Epithelial cell of esophagus (primary cell): ENCODE measurements at places on chromosomes 5 and 9.

GRCh38 chr9:96204853-96205252 lies 97.1 kb downstream of the HSD17B3 start:
- no peak for DNase-seq

DNA sequence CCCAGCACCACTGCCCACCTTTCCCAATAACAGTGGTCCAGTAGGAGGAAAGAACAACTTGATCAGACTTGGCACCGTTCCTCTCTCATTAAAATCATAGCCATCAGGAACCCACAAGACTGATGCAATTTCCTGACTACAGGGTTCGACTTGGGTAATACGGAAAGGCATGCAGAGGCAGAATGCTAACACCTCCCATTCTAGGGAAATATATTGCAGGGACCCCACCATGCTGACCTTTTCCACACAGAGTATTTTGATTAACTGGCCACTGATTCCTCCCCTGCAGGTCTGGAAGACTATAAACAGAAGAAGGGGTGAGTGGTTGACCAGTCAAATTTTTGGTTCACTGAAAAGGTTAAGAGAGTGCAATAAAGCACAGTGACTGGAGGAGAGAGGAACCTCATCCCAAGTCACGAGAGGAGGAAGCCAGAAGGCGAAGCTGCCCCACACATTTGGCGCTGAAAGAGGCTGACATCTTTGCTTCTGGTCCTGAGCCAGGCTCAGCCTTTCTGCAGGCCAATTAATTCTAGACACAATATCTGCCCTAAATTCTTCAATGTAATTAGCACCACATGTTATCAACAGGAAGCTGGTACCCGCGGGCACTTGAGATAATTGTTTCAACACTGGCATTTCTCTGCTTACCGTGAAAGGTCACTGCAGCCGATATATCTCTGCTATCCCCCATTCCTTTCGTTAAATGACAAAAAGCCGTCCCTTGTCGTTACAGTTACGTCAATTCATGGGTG lies 64.7 kb upstream of the SPOCK1 start:
- DNase-seq = peak; percentile 66

- DNase-seq = no peak
These were observed 312.0 kb downstream of the TLE1 start for GRCh38 chr9:81377320-81377719.

DNA sequence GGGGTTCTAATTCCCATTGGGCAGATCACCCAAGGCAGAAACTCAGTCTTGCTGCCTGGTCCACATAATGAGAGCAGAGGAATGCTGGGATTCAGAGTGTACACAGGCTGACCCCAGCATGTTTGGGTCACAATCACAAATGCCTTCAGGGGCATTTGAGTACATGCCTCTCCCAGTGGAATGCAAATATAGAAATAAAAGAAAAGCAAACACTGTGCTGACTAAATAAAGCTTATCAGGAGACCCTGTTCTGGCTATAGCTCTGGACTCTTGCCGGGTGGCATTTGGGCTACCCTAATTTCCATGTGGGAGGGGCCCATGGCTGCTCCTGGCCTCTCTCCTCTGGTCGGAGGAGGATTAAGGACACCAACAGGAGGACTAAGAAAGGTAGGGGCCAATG lies 121.4 kb downstream of the DOCK8 start:
- no peak for DNase-seq

- DNase-seq = no peak
These were observed 8.4 kb downstream of the SARDH start for GRCh38 chr9:133729617-133730281.

DNA sequence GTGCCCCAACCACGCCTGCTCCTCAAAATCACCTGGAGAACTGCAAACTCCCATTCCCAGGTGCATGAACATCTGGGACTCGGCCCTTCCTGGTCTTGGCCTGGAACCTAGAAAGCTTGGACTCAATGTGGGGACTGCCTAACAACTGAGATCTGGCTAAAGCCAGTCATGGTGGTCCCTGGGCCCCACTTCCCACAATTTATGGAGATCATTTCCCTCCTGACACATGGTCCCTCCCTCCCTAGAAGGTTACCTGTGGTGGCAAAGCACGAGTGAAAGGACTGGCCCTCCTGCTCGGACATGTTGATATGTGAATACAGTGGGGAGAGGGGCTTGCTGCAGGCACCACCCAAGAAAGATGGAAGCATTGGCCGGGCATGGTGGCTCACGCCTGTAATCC lies 18.8 kb downstream of the BICD2 start:
- DNase-seq = no peak

DNA sequence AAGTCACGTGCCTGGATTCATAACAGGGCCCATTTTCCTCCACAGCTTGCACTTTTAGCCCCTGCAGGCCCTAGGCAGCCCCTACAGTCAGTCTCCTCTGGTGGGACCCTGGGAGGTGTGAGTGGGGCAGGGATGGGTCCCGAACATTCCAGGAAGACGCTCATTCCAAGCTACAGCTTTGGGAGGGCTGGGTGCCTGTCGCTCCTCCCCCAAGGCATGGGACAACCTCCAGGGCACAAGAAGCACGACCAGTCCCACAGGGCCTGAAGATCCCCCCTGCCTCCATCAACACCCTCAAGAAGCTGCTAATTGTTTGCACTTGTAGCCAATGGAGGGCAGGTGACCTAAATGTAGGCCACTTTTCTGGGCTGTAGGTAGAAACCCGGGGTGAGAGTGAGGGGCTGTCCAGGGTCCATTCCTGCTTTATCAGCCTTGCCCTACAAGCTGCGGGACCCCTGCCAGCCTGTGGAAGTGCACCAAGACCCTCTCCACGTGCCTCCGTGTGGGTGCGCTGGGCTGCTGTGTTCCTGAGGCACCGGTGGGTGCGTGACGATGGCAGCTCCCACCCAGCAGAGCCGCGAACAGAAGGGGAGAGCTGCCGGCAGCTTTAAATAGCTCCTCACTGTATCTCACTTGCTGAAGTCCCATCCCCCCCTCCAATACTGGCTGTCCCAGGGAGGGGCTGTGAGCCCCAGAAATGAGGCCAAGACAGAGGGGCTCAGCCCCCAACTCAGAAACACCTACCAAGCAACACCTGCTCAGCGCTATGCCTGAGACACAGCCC lies 91.9 kb upstream of the ARAP3 start:
- no peak for DNase-seq

DNA sequence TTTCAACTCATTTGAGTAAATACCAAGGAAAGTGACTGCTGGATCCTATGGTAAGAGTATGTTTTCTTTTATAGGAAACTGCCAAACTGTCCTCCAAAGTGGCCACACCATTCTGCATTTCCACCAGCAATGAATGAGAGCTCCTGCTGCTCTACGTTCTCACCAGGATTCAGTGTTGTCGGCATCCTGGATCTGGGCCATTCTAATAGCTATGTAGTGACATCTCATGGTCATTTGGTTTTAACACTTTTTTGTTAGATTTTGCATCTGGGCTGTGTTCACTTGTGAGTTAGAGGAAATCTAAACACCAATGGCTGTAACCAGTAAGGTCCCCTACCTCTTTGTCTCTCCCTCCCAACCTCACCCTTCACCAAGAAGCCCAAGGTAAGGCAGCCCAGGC lies 115.9 kb downstream of the ATPSCKMT start:
- no peak for DNase-seq

GRCh38 chr9:34374905-34375552 lies 1.7 kb downstream of the MYORG start:
- peak; percentile 33 for DNase-seq

GRCh38 chr5:137245438-137245837 lies 253.7 kb downstream of the SPOCK1 start:
- DNase-seq = no peak

DNA sequence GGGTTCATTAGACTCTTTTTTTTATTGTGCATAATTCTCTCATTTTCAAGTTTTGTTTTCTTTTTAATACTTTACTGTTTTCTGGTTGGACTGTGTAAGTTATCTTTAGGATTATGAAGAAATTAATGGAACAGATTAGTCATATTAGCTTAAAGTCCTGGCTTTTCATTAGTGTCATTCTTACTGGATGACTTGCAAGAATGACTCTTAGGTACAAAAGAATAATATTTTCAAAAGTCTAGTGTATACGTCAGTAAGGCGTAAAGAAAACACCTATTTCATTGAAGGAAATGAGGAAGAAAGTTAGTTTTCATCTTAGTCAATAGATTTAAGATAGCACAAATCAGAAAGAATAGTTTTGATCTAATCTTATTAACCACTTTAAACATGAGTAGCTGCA lies 20.4 kb downstream of the UHRF2 start:
- peak; percentile 68 for DNase-seq
